Islet precursor cell (in vitro differentiated cells): ENCODE measurements at places on chromosomes 3 and 15.

DNA sequence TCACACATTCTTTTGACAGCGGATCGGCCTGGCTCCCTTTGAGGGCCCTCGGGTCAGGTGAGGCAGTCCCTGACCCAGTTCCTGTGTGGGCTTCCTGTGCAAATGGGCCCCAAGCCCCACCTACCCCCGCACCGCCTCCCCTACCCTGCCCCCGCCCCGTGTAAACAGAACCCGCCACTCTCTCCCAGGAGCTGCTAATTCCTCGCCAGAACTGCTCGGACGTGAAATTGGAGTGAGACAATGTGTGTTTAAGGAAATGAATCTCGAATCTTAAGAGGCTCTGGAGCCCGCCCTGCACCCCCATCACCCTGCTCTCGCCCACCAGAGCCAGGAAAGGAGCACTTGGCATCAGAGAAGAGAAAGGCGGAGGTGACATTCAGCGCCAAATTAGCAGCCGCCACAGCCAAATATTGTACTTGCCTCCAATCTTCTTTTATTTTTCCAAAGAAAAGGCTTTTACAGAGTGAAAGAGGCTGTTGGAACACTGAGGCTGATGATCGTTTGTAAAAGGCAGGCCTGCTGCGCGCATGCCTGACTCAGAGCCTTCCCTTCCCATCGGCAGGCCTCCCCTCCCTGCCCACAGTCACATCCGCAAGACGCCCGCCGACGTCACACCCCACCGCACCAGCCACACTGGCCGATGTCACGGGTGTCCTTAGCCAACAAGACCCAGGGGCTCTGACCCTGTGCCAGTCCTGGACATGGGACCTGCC, 53.1 kb downstream of the CACNA2D2 start:
- DNase-seq = no peak

DNA sequence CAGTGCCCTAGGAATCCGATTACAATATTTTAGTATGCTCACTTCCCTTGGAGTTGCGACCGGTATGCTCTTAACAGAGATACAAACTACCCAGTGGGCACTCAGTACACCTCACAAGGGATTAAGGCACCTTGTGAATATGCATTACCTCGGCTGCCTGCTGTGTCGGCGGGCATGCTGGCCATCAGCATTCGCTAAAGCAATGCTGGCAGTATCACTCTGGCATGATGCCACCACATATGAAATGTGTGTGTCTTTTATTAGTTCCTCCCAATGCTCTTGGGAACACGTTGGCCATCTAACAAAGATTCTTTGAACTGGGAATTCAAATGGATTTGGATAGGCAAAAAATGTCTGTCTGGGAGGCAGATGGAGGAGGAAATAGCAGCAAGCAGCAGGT, 67.4 kb upstream of the FOXB1 start:
- DNase-seq = no peak

DNA sequence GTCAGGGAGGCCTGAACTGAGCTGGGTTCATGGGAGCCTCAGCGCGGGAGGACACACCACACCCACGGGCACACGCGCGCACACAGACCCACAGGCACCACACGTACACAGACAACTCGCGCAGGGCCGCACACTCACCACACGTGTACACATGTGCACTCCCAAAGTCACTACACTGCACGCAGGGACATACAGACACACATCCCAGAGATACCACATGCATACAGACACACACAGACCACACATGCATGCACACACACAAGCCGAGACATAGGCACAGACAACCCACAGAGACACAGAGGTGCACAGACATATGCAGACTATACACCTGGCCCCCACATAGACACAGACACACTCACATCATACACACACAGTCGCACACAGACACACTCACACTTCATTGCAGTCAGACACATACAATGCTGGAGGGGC, 1.1 kb upstream of the MGLL start:
- peak; percentile 52 for DNase-seq

GRCh38 chr3:171454041-171454440, 6.2 kb downstream of the TNIK start:
- no peak for DNase-seq

- no peak for DNase-seq
Measured at GRCh38 chr15:81314378-81314777, 9.6 kb downstream of the STARD5 start.

DNA sequence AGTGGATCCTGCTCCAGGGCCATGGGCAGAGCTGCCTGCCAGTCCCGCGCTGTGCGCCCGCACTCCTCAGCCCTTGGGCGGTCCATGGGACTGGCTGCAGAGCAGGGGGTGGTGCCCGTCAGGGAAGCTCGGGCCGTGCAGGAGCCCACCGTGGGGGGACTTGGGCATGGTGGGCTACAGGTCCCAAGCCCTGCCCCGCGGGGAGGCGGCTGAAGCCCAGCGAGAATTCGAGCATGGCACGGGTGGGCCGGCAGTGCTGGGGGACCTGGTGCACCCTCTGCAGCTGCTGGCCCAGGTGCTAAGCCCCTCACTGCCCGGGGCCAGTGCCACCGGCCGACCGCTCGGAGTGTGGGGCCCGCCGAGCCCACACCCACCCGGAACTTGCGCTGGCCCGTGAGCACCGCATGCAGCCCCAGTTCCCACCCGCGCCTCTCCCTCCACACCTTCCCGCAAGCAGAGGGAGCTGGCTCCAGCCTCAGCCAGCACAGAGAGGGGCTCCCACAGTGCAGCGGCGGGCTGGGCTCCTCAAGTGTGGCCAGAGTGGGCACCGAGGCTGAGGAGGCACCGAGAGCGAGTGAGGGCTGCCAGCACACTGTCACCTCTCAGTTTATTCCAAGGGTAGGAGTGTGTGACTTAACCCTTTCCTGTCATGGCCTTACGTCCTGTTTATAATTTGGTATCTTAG, 129.3 kb downstream of the TMEM108 start:
- DNase-seq = no peak

DNA sequence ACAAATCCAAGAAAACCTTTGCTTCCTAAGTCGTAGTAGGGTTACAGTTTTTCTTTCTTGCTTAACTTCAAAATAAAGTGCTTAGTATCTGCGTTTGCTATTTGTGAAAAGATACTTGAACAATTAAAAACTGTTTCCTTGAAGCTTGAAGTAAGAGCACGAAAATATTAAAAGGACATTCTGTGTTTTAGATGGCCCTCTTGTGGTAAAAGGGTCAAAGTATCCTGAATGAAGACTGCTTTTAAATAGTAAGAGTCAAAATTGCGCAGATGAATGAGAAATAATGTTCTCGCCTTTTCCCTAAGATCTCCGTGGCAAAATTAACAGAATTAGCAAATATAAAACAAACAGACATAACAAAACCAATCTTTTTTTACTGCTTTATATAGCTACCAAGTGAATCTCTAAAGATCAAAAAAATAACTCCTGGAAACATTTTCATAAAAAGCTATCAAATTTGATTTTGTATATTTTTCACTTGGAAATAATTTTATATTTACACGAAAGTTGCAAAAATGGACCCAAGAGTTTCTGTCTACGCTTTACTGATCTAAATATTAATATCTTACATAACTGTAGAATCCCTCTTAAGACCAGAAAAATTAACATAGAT, 175.4 kb downstream of the MBNL1 start:
- DNase-seq = no peak

GRCh38 chr3:2771741-2772140, 338.4 kb downstream of the IL5RA start:
- no peak for DNase-seq

GRCh38 chr15:91065505-91065904, 34.6 kb upstream of the SV2B start:
- DNase-seq = no peak

DNA sequence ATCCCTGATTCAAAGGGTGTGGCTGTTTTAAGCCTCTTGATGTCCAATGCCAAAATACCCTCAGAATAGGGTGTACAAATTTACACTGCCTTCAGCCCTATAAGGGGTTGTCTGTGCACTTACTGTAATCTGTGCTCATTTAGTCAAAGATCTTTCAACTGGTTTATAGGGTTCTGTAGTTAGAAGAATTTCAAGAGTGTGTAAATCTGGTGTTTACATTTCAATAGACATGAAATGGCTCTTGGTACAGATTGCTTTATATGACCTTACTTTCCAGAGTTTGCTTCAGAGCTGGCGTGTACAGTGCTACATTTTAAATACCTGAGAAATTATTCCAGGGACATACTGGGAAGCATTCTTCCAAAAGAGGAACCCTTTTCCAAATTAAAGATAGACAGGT, 399.3 kb downstream of the FOXP1 start:
- no peak for DNase-seq

- DNase-seq = no peak
Measured at GRCh38 chr15:62649793-62650420, 392.6 kb upstream of the TPM1 start.

DNA sequence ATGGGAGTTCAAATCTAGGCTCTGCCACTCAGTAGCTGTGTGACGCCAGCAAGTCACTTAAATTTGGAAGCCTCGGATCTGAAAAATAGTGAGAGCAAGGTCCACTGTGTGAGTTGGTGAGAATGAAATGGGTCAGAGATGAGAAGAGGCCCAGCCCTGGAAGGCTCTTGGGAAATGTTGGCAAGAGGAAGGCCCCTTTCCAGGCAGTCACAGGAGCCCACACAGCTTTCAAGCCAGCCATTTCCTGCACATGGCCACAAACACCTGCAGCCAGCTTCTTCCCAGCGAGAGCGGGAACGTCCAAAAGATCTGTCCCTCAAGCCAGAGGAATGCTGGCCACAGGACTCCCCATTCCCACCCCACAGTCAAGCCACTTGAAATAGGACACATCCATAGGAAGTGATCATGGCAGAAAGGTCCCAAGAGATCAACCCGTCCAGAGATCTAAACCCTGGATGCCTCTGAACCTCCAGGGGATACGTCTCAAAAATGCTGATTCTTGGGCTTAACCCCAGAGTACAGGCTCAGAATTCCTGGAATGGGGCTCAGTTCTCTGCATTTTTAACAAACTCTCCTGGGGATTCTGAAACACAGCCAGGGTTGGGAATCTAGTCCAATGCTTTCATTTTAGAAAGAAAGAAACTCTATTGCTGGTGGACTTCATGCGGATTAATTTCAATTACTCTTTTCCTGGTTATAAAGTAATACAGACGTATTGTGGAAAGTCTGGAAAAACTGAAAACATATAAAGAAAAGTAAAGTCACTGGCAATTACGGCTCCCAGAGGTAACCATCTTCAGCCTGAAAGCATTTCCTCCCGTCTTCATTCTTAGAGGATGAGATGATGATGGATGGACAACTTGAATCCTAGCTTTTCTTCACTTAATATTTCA, 35.9 kb downstream of the NTRK3 start:
- no peak for DNase-seq

- DNase-seq = no peak
Measured at GRCh38 chr3:39907981-39908380, 98.6 kb downstream of the MYRIP start.

DNA sequence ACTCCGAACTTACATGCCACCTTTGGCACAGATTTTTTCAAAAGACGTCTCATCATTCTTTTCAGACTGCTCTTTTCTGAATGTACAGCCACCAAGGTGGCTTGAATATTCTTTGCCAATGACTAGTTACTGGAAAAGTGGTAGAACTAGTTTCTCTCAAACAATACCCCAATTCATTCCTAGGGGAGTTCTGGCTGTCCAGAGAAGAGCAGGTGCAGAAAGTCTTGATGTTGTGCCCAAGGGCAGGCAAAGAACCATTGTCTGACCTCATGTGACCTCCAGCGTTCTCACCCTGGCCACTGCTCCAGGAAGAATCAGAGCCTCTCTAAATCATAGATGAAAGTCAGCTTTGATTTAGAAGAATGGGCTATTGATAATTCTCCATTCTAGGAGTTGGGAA, 5.5 kb downstream of the LMOD3 start:
- DNase-seq = peak; percentile 84

DNA sequence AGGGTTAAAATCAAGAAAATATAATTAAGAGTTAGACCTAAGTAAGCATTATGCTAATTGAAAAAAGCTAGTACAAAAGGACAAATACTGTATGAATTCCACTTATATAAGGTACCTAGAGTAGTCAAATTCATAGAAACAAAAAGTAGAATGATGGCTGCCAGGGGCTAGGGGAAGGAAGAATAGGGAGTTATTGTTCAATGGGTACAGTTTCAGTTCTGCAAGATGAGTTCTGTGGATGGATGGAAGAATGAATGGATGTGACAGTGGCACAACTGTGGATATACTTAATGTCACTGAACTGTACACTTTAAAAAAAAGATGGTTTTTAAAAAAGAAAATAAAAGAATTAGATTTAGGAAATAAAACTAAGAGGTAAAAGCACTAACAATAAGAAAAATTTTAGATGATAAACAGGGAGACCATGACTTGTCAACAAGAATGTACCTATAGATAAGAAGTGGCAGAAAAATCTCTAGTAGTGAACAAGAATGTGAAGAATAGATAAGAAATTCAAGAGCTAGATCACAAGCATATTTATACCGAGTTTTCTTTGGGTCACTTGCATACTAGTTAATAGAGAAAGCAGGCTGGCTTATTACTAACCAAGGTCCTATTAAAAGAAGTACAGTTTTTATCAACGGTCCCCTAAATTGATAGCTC, 5.5 kb downstream of the IFT80 start:
- no peak for DNase-seq

DNA sequence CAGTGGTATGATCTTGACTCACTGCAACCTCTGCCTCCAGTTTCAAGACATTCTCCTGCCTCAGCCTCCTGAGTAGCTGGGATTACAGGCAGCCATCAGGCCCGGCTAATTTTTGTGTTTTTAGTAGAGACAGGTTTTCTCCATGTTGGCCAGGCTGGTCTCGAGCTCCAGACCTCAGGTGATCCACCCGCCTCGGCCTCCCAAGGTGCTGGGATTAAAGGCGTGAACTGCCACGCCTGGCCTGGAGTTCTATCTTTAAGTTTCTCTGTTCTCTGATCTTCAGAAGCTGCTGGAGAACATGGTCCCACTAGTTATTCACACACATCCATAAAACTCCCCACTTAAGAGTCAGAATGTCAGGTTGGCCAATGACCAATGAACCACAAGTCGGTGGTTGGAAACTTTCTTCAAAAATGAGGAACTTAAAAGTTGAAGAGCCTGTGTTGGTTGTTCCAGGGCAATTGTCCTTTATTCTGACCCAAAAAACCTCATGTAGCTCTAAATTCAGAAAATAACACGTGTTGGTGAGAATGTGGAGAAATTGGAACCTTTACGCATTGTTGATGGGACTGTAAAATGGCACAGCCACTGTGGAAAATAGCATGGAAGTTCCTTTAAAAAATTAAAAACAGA, 55.9 kb upstream of the PIK3CB start:
- no peak for DNase-seq

- peak; percentile 86 for DNase-seq
Measured at GRCh38 chr15:48645558-48646330, at the start of gene FBN1. TSS of gene FBN1 (minus strand) at chr15:48645709. CDS start at chr15:48644769, 940 bp downstream.

DNA sequence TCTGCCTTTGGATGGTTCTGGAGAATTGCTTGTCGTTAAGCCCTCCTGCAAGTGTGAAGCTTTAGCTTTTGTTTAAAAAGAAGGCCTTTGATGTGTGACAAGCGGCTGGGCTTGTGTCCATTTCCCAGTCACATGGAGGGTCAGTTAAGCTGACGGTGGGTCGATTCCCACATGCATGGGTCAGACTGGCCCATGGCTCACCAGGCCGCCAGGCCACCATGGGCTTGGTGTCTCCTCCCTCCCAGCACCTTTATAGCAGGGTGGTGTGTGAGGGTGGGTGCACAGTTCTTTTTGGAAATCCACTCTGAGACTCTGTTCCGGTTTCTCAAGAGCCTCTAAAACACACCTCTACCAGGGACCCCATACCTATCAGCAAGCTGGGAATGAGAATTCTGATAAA, 67.2 kb downstream of the SCN5A start:
- DNase-seq = peak; percentile 14
